ENCODE measurements at places on chromosomes 2 and 18.

DNA sequence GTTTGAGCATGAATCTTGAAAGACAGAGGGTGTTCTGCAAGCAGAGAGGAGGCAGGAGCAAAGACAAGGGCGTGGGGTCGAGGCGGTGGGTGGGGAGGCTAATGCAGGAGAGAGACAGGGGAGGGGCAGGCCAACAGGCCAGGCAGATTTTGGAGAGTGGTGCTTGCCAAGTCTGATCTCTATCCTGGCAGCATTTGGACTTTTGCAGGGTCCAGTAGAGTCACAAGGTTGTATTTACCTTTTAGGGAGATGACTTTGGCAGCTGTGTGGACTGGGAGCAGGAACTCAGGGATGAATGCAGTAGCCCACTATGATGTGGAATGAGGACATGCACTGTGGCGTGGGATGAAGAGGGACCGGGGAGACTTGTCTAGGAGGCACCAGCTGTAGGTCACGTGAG lies 15.7 kb upstream of the CEP192 start:
- DNase-seq: no peak

DNA sequence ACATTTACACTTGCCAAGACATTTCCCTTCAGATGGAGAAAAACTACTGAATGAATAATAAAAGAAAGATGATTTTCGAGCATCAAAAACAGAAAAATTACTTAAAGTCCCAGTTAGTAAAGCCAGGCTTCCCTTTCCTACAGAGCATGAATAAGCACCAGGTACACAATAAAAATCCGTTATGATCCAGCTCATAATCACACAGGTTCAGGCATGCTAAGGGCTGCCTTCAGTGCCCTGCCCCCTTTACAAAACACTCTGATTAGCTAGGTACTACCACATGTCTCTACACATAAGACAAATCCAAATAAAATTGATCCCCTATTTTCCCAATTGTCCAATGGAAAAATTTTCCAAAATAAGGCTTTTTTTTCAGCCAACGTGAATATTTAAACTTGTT lies 413.2 kb upstream of the LRATD1 start:
- no peak for DNase-seq

DNA sequence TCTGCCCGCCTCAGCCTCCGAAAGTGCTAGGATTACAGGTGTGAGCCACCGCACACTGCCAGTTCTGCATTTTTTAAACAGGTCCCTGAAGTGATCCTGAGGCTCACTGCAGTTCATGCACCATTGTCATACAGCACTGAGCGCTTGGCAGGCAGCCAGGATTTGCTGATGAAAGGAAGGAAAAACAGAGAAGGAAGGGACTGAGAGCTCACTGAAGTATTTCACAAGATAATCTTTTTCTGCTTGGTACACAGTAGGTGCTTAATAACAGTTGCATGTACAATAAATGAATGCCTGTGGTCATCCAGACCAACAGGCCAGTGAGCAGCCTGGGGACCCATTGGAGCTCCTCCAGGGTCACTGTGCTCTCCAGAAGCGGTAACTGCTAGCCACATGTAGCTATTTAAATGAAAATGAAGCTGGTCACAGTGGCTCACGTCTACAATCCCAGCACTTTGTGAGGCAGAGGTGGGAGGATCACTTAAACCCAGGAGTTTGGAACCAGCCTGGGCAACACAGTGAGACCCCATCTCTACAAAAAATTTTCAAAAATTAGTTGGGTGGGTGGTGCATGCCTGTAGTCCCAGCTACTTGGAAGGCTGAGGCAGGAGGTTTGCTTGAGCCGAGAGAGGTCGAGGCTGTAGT lies 33.1 kb upstream of the SMAD7 start:
- DNase-seq: peak; percentile 26

- no peak for DNase-seq
Observed at GRCh38 chr2:133571249-133571648, 3.0 kb upstream of the NCKAP5 start.

GRCh38 chr2:7744827-7745226 lies 827.6 kb downstream of the RNF144A start:
- no peak for DNase-seq

GRCh38 chr2:1685078-1685956 lies 59.0 kb downstream of the PXDN start:
- DNase-seq: no peak

GRCh38 chr2:121699421-121700333 lies 37.0 kb downstream of the NIFK start:
- DNase-seq: peak; percentile 90

GRCh38 chr2:140918426-140918825 lies 1212.4 kb downstream of the LRP1B start:
- DNase-seq: no peak

DNA sequence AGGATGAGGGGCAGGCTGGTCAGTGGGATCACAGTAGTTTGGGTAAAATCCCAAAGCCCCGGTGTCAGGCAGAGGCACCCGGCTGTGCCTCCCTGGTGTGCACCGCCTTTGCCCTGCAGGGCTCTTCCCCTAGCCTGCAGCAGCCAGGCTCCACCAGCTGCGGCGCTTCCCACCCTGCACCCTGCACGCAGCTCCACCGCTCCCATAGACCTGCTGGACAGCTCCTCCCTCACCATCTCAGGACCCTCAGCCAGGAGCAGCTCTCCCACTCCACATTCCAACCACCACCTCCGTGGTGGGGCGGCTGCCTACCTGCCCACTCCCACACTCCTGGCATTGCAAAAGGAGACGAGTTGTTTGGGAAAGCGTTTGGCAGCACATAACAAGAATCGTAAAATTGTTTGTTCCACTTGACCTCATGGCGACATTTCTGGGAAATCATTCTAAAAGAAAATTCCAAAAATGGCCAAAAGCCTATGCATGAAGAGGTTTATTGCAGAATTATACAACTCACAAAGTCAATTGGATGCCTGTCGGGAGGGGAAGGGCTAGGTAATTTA lies 287.4 kb upstream of the HDAC4 start:
- DNase-seq: no peak

DNA sequence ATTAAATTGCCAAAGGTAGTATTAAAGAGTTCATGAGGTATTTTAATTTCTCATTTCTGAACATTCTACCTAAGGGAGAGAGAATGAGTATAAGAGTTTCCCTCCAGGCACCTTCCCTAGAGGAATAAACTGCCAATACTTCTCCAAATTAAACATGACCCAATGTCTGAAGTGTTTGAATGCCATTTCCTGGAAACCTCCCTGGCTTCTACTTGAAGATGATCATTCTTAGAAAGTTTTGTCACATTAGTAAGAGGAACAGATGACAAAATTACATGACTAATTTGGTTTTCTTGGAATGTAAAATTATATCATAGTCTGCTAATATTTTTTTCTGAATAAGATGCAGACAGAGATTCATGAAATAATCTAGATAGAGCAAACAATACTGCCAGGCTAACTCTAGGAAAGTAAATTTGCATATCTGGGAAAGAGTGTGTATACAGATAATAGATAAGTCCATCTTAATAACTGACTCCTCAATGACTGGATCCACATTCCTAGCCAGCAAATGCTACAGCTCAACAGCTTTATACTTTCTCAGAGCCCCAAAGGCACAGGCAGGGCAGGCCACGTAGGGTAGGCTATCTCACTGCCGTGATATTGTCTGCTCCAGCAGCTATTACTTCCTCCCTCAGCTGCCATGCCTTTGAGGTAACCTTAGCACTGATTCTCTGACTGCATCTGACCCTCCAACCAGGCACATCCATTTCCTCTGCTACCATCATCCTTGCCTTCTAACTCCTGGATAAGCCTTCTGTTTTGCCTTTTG lies 630.8 kb upstream of the PIK3C3 start:
- no peak for DNase-seq

- DNase-seq: no peak
Observed at GRCh38 chr2:7915302-7916091, 766.4 kb upstream of the ID2 start.

DNA sequence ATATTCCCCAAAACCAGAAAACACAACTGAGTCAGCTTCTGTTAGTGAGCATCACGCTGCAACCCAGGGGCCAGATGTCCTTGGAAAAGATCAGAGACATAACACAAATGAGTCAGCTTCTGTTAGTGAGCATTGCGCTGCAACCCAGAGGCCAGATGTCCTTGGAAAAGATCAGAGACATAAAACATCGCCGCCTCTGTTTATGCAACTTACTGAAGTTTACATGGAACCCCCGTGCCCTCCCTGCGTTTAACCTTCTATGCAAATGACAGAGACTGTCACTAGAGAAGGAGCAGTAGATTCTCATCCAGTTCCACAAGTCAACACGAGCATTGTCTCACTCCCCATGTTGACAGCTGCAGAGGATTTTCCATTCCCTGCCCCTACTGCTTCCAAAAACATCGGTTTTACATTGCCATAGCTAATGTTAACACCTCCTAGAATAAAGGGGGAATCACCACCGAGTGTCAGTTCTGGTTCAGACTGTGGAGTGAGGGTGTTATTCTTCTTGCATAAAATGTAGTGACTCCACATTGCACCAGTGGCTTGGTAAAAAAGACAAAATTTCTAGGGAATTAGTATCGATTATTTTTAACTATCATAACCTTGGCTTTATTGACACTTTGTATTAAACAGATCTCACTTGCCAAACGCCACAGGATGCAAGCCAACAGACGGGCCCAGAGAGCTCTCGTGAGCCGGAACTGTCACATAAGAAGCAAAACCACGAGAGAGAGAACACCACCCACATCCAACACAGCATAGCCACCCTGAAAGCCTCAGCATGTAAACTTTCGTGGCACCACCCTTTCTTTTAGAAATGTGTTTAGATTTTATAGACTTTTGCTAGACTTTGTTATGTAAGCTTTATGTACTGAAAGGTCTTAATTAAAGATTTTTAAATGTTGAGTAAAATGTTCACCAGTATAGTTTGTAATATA lies 87.7 kb downstream of the SH3YL1 start:
- DNase-seq: no peak

DNA sequence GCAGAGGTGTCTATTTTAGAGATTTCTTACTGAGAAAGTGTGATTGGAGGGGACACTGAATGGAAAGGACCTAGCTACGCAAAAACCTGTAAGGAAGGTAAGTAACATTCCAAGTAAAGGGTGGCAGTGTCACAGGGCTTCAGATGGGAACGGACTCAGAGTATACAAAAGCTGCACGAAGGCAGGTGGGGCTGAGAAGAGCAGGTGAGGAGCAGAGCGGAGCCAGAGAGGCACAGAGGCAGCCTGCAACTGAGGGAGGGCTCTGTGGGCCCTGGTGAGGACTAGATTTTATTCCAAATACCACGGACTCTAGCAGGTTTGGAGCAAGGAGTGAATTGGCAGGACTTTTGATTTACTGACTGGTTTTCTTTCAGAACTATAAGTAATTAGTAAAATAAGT lies 331.3 kb upstream of the PKDCC start:
- DNase-seq: no peak

- DNase-seq: no peak
Observed at GRCh38 chr2:17763641-17764333, 9.8 kb downstream of the GEN1 start.

GRCh38 chr2:39124746-39125057 lies 3.9 kb upstream of the SOS1 start:
- DNase-seq: peak; percentile 47

DNA sequence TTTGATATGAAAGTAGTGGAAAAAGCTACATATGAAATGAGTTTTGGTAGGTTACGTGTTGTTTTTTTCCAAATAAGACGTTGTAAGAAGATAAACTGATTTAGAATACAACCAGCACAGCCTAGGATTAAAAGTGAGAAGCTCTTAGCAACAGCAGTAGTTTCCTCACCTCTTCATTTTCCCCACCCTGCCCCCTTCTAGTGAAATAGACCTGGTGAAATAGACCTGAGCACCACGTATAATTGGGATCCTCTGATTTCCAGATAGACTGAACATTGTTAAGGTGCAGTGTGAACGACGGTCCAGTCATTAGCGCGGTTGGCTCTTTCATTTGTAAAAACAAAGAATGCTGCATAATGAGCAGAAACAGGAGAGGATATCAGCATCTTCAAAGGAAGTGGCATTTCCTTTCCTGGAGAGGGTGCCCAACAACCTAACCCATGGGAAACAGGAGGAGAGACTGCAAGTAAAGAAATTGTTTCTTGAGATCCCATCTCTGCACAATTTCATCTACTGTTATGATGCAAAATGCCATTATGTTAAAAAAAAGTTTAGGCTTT lies 114.3 kb downstream of the FIGN start:
- no peak for DNase-seq

- DNase-seq: no peak
Observed at GRCh38 chr2:14804902-14805301, 172.4 kb downstream of the LRATD1 start.

Data from AML-193 (cell line).